T follicular helper cell (primary cell): ENCODE measurements at places on chromosomes 6 and 20.

DNA sequence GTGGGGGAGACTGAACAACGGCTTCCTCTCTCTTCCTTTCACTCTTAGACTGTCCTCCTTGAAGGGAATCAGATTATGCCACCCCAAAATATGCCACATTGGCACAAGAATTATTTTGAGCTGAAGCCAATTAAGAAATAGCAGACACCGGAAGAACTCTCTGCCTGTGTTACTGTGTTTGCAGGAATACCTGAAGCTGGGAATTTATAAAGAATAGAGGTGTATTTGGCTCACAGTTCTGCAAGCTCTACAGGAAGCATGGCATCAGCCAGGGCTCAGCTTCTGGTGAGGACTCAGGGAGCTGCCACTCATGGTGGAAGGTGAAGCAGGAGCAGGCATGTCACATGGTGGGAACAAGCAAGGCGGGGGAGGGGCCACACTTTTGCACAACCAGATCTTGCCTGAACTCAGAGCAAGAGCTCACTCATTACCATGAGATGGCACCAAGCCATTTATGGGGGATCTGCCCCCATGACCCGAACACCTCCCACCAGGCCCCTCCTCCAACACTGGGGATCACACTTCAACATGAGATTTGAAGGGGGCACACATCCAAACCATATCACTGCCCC lies 46.0 kb downstream of the PCNA start:
- no peak for DNase-seq

DNA sequence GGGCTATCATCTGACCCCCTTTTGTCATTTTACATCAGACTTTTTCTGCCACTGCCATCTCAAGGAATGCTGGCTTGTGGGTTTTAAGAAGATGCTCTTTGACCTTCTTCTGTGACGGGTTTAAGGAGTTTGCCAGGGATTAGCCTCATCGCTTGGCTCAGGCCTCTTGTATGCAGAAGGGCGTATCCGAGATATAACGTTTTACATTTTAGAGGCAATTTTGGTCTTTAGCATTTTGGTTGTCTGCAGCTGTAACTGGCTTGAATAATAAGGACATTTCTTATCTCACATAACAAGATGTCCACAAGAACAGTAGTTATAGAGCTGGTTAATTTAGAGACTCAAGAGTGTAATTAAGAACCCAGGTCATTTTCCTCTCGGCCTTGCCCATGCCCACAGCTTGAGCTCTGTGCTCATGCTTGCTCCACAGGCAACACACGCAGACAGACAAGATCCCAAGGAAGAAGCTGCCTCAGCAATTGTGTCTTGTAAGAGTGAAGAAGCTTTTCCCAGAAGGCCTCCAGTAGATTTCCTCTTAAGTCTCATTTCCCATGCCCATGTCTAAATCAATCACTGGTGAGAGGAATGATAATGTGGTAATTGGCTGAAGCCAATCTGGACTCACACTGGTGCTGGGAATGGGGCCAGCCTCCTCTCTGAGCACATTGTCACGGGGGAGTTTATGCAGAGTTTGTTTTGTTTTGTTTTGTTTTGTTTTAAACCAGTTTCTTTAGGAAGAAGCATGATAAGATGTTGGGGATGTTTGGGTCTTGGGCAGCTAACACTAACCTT lies 36.8 kb downstream of the PTCHD4 start:
- DNase-seq, result no peak

DNA sequence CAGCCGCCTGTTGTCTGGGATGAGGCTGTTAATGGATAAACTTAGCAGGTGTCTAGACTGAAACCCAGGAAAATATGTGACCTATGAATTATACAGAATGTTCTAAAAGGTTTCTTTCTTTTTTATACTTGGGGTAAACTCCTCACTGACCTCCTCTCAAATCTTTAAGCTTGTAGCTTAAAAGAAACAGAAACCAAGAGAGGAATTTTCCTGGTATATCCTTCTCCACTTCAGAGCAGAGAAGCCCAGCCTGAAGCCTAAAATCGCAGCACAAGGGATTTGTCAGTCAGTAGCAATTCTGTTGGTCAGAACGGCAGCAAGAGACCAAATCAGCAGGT lies 99.4 kb upstream of the RIPOR2 start:
- no peak for DNase-seq

GRCh38 chr6:2764610-2765165 lies 505 bp upstream of the WRNIP1 start:
- peak; percentile 69 for DNase-seq

GRCh38 chr6:15444881-15445280 lies 199.0 kb downstream of the JARID2 start:
- no peak for DNase-seq

GRCh38 chr6:31814677-31815024 lies 432 bp downstream of the HSPA1L start:
- DNase-seq, result peak; percentile 66

GRCh38 chr6:42294759-42295158 lies 77.1 kb upstream of the MRPS10 start:
- no peak for DNase-seq

- DNase-seq, result no peak
Measured at GRCh38 chr6:104784884-104785283, 74.8 kb downstream of the HACE1 start.

DNA sequence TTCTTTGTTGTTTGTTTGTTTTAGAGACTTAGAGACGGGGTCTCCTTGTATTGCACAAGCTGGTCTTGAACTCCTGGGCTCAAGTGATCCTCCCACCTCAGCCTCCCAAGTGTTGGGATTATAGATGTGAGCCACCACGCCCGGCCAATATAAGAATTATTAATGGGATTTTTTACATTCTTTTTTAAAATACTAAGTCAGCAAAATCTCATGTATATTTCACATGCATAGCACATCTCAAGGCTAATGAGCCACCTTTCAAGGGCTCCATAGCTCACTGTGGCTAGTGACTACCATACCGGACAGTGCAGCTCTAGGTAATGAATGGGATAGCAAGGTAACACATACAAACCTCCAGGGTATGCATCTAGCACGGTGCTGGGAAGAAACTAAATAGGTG lies 361.4 kb downstream of the SAMD5 start:
- DNase-seq, result no peak

DNA sequence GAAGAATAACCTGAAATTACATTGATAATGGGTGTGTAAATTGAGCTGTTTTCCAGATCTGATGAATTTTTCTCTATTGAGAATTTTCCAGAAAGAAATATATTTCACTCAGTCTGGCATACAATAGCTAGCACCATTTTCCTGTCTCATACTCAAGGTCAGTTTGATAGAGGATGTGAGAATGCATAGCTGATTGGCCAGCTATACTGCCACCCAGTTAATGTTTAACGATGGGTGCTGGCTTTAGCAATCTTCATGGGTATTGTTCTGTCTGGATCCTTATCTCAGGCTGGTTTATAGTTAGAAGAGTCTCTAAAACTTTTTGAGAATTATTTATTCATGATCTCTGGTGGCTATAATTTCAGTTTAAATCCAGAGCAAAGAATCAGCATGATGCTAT lies 147.4 kb downstream of the HDGFL1 start:
- DNase-seq, result no peak

GRCh38 chr6:10901770-10902169 lies 14.9 kb downstream of the SYCP2L start:
- no peak for DNase-seq

DNA sequence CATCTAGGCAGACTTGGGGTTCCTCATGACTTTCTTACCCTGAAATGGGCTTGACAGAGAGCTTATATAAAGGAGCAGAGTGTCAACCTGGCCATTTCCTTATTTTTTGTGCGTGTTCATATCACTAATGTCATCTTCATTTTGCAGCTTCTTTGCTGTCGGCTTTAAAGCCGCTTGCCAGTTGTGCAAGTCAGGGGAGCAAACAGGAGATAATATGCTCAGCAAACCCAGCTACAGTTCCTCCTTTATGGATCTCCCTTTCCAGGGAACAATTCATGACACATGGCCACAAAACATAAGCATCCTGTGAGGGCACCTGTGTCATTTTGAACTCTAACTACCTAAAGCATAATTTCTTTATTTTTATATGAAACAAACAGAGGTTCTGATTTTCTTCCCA lies 6.5 kb upstream of the TUBB2B start:
- DNase-seq, result no peak

DNA sequence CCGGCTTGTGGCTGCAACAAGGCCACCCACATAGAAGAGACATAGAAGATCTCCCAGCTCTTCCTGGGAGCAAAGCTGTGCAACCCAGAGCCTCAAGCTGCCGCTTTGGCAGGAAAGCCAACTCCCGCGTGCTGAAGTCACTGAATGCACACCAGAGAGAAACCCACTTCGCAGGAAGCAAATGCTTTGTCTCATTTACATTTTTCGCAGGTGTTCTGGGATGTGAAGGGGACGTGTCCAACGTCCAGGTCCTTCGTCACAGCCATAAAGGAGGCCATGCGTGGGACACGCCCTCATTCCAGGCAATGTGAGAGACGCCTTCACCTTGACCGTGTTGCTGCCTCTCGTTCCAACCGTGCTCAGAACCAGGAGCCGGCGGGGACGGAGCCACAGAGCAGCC lies 24.4 kb downstream of the KCNQ2 start:
- DNase-seq, result no peak

- no peak for DNase-seq
Measured at GRCh38 chr6:90124874-90125510, 171.7 kb downstream of the BACH2 start.

DNA sequence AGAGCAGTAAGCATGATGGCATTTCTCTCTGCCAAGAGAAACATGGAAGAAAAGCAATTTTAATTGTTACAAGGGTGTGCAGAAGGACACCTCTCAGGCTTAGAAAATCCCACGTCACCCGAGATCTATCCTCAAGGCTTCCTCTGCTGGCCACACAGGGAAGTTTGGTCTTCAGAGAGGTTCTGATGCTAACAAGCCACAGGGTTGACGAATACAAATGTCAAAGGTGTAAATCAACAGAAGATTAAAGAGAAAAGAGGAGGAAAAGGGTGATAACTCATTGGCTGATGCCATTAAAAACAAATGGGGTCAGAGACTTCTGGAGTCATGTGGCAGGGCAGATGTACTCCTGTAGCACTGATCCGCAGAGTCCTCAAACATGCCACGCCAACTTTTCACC lies 33.6 kb upstream of the SPDEF start:
- no peak for DNase-seq

GRCh38 chr20:33337119-33337518 lies 54.1 kb downstream of the BPIFB1 start:
- no peak for DNase-seq

- DNase-seq, result no peak
Measured at GRCh38 chr6:108721286-108721685, 126.9 kb upstream of the ARMC2 start.

- no peak for DNase-seq
Measured at GRCh38 chr6:142225552-142225951, 76.3 kb upstream of the ADGRG6 start.

DNA sequence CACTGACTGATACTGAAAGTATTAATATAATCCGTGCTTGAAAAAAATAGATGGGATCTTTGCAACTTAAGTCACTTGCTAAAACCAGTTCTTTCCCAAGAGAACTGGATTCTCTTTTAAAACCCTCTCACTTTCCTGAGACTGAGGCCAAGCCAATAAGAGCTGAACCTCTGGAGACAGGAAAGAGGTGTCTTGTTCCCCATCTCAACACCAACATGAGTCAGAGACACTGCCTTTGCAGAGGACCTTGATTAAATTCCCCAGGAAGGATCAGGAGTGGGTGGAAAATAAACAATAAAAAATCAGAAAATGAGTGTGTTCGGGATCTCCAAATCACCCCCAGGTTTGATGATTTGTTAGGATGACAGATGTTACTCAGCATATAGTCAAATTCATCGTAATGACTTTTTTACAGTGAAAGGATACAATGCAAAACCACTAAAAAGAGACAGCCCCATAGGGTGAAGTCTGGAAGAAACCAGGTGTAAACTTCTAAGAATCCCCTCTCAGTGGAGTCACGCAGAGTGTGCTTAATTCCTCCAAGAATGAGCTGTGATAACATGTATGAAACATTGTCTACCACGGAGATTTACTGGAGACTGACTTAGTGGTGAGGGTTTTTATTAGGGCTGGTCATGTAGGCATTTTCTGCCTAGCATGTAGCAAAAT lies 122.8 kb upstream of the BEND3 start:
- DNase-seq, result no peak

GRCh38 chr6:17585766-17586490 lies 14.2 kb upstream of the FAM8A1 start:
- DNase-seq, result no peak

- DNase-seq, result no peak
Measured at GRCh38 chr6:13846841-13847240, 32.5 kb upstream of the MCUR1 start.

DNA sequence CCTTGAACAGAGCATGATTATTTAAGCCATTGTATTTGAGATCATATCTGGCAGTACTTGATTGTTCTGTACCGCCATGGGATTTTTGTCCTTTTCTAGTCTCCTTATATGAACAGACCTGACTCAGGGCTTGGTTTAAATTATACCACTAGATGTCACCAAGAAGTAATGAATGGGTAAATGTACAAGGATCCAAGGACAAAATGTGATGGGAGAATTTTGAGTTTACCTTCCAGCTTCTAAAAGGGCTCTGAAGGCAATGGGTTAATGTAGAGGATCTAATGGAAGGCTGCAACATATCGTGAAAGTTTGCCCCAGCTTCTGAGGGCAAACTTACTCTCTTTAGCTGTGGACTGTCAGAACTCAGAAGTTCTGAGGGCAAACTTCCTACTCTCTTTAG lies 12.0 kb downstream of the RNF8 start:
- no peak for DNase-seq

DNA sequence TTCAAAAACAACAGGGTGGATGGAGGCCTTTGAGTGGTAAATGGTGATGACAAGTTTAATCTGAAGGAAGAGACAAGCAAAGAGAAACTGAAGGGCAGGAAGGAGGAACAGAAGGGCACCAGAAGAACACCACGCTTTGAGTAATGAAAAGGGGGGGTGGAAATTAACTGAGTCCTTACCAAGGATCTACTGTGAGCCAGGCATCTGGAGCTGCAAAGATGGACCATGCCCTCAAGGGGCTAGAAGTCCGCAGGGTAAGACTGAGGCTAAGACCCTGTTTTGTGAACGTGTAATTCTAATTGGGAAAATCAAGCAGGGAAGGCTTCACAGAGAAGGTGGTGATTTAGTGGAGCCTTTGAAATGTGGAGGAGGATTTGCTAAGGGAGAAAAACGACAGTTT lies 1.6 kb downstream of the NDRG3 start:
- DNase-seq, result no peak

DNA sequence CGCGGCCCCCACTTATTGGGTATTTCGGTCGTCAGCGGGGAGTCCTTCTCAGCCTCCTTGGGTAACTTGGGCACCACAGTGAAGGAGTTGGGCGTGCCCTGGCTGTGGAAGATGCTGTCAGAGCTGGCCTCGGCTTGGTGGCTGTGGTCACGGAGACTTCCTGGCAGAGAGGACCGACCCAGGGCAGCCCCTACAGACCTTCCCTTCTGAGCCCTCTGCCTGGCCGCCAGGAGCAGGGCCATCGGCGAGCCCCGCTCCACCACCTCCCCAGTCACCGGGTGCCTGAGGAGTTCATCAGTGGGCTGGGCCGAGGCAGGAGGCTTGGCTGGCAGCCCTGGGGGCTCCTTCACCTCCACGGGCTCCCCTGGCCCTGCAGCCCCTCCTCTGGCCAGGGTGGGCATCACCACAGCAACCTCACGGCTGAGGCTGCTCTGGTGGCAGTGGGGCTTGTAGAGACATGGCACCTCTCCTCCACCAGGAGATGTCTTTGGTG lies 37.2 kb downstream of the C6orf132 start:
- no peak for DNase-seq

GRCh38 chr6:41442800-41443501 lies 103.2 kb upstream of the FOXP4 start:
- DNase-seq, result no peak
